Foreskin melanocyte (primary cell): ENCODE measurements at places on chromosomes 2 and 18.

DNA sequence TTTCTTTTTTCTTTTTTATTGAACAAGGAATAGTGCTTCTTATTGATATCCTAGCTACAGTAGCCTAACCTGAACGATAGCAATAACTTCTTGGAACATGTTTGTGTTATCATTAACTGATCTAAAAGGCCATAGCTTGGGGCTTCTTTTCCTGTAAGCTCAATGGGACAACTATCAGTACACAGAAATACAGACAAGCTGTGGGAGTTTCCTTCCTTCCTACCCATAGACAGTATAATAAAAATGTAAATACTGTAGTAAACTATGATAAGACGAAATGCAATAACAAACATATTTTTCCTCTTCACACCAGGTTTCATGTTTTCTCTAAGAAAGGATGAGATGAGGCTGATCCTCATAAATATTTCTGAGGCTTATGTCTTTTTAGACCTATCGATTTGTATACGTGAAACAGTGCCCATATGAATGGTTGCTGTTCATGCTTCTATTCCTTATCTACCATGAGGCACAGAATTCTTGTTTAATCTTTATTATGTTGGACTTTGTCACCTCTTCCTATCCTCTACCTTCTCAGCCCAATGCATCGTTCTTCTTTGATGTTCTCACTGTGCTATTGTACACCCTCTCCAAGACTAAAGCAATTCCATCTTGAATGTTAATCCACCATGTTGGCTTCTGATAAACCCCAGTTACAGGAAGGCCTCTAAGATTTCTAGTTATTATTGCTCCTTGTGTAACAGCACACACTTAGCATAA is 361.4 kb downstream of the DCC start:
- no peak for DNase-seq

DNA sequence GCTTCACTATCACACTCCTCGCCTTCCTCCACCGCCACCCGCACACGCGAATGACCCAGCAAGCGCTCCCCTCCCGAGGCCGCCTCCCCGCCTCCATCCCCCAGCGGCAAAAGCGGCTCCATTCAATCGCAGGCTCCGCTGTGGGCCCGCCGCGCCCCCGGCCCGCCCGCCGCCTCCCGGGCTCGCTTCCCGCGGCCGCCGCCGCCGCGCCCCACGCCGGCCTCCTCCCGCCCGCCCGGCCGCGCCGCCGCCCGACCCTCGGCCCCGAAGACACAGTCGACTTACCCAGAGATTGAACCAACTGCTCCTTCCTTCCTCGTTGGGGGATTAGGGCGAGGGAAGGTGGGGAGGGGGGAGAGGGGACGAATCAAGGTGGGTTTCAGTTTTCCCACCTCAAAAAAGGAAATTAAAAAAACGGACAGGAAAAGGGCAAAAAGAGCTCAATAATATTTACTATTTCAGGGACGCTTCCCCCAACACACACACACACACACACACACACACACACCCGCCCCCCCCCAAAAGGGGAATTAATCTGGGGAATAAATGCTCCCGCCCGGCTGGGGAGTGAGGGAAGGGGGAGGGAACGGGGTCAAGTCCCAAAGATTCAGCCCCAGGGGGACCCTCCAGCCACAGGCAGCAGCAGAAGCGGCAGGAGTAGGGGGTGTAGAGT is 743 bp downstream of the XPO1 start:
- no peak for DNase-seq

DNA sequence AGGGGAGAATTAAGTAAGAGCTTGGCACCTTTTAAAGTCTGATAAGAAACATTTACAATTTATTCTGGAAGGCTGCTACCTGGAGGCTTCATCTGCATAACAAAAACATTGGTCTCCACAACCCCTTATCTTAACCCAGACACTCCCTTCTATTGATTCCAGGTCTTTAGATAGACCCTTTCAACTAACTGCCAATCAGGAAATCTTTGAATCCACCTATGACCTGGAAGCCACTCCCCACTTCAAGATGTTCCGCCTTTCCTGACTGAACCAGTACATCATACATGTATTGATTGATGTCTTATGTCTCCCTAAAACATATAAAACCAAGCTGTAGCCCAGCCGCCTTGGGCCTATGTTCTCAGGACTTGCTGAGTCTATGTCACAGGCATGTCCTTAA is 289.4 kb downstream of the AGPS start:
- DNase-seq: no peak

DNA sequence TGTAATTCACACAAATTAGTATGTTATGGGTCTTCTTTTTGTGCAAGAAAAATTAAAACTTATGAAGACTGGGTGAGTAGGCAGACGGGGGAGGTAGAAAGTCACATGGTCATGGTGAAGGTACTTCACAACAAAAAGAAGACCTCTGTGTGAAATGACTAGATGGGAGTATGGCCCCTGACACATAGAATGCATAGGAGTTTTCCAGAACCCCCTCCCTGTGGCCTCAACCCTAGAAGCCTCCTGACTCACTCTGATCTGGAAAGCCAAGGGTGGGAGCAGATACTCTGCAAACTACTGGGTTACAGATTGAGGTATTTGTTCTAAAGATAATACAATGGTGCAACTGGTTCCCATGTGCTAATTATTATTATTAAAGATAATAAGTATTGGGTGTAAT is 23.2 kb downstream of the SATB2 start:
- DNase-seq: no peak

DNA sequence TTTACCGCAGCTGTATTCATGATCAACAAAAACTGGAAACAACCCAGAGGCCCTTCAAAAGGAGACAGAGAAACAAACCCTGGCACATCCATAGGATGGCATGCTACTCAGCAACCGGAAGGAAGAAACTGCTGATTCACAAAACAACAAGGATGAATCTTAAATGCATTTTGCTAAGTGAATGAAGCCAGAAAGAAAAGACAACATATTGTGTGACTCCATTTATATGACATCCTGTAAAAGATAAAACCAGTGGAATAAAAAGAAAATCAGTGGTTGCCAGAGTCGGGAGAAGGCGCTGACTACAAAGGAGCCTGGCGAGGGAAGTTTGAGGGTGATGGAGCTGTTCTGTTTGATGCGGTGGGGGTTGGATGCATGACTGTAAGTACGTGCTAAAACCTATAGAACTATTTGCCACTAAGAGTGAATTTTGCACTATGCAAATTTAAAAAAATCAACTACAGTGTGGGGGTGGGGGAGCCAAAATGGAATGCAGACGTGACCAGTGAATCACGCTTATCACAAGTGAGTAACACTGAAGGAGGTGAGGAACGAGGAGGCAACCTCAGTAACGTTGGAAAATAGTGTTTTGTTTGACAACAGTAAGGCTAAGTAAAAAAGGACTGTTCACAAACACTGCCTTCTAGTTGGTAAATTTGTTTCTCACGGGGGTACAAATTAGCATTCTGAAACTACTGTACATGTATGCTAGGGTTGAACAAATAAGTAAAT is 108.9 kb downstream of the INHBB start:
- DNase-seq: no peak

GRCh38 chr2:607172-607571 is 70.0 kb downstream of the TMEM18 start:
- DNase-seq: no peak

- DNase-seq: peak; percentile 96
These were observed at the start of gene SPAST for GRCh38 chr2:32063310-32064020. SPAST (plus strand) TSS chr2:32063556; CDS start chr2:32063832, 276 bp downstream.
